H7 (cell line): ENCODE measurements at places on chromosomes 2 and 18. TPM values are rescaled to one million over a fixed set of nuclear protein-coding genes. Genes with fewer than 3 reads are reported as not detected.

The TNS1 gene
- total RNA-seq, result 3.1 and 3.8 TPM in 2 replicates

DNA sequence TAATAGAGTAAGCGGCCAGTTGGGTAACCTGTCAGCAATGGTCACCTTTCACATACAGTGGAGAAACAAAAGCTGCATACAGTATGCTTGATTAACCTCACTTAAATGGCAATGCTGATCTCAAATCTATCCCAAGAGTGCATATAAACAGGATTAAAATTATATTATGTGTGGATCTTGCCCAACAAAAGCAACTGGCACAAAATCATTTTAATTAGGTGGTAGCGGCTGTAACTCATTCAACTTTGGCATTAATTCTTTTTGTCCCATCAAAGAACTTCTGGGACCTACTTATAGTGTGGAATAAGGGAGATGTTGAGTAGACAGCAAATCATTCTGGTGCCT, 167.8 kb upstream of the VRK2 start:
- DNase-seq, result no peak

DNA sequence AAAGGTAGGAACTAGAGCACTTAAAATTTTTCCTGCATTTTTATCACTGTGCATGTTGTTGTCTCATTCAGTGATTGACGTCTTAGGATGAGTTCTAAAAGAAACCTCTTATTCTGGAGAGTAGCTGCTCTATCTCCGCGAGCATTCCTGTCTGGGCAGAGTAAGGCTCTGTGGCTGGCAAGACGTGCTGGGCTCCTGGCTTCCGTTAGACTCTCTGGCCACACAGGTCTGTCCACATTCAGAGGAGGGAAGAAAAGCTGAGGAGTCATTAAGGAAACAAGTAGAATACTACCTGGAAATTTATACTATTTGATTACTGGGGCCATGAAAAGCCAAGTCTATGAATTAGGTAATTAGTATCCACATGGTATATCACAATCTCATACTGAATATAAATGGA, 138.0 kb upstream of the DNMT3A start:
- DNase-seq, result no peak

GRCh38 chr2:228987441-228988155, 283.5 kb downstream of the PID1 start:
- no peak for DNase-seq

The SPP2 gene
- total RNA-seq, result not detected in 2 replicates

DNA sequence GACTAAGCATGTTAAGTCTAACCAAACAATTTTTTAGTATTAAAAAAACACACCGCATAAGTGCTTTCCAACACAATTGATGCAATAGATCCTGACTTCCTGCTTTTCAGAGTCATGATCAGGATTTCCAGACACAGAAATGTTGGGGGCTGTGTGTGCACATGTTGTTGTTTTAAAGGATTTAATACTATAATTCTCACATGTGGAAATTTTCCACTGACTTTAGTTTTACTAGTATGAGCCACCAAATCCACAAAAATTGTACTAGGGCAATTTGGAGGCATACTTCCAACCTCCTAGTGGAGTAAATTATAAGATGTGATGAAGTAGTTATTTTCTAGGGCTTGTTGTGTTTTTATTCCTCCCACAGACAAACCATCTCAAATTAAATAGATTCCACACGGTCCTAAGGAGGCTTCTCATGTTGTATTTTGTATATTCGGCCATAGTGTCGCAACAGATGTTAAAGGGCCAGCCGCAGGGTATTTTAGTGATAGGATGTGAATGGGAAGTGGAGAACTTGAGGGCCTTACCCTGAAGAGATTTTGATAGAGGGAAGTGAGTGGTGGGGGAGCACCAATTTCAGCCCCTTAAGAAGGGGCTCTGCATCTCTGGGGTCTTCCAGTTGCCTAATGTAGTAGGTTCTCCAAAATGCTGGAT, 108.9 kb upstream of the KLF7 start:
- DNase-seq, result no peak

GRCh38 chr18:37297106-37297505, 268.5 kb downstream of the CELF4 start:
- no peak for DNase-seq

The TMEM37 gene
- 4.2 and 5.0 TPM in 2 replicates for total RNA-seq

GRCh38 chr2:216286616-216287231, 85.6 kb downstream of the MARCHF4 start:
- DNase-seq, result no peak

GRCh38 chr2:81136296-81136695, 831.7 kb upstream of the LRRTM1 start:
- no peak for DNase-seq

DNA sequence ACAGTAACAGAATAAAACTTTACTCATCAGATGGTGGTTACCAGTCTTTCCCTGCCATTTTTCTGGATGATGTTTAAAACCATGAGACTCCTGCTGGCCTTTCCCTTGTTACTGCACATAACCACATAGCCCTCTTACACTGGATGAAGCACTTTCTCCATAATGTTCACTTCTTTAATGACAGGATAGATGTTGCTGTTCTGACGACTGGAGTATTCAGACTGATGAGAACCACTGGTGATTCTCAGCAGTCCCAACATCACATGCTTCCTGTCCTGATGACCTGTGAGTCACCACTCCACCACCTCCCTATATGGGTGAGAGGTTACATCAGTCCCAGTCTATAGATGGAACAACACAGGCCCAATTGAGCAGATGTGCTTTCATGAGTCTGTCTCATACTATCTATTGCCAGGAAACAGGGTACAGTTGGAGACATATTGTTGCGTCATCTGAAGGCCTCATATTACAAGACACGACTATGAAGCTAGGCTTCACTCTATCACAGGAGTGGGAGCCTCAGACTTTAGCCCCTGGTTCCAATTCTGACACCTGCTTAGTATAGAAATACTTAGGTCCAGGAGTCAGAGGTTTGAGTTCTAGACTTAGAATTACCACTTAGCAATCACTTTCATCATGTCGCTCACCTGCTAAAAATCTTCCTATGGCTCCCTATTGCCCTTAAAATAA, 145.7 kb upstream of the KLF7 start:
- no peak for DNase-seq

DNA sequence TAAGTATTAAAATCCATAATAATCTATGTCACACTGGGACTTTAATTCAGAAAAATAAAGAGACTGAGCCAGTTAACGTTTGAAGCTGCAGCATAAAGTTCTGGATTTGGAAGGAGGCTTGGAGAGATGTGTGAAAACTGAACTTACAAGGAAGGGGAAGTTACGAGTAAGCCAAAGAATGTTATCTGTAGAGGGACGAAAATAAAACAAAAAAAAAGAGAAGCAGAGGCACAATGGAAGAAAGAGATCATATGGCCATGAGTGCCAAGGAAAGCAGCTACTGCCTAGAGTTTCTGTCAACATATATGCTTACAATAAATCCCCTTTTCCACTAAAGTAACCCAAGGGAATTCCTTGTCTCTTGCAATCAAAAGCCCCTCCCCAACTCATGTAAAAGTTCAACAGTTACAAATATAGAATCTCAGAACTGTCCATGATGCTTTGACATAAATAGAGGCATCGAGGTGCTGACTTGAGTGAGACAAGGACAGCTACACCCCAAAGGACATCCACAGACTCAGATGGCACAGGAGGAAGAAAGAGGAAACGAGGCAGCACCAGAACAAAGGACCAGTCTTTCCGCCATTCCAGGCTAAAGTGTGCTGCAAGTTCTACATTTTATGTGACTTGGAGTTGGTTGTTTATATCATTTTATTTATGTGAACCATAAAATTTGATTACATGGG, 16.1 kb upstream of the ARL5A start:
- no peak for DNase-seq

DNA sequence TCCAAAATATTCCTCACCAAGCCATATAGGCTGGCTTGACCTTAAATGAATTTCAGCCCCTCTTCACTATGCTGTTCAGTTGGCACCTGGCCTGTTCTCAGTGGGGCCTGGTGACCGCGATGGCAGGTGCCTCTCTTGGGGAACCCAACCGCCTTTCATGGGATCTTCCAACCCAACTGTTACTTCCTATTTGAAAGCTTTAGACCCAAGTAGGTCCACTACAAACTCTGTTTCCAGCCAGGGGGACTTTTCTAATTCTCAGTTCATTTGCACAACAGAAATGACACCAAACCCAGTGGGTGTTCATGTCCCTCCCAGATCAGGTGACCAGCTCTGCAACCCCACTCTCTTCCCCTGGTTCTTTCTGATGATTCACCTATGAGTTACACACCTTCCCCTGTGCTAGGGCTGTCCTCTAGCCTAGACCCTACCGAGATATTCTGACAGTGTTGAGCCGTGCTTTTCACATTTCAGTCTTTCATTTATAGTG, 35.6 kb upstream of the NDUFV2 start:
- no peak for DNase-seq

DNA sequence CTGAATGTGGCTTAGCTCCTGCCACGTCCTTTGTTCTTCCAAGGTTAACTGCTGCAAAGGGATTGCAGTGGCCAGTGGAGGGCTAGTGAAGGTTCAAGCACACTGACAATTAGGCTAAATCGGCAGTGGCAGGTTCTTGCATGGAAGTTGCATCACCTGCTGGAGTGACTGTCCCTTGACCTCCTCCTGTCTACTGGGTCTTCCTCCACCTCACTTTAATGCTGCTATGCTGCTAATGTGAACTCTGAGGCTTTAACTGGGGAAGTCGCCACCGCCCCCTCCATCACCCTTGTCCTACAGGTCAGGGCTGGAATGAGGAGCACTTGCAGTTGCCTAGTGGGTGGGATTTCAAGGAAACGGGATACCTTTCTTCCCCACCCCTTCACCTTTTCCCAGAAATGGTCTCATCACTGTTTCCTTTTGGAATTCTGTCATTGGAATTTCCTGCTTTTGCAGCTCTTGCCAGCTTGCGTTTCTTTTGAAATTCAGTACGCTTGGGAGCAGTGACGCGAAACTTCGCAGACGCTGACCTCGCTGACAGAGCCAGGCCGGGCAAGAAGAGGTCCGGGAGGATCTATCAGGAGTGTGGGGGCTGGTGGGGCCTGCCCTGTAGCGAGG, 150.3 kb downstream of the SH3RF3 start:
- peak; percentile 60 for DNase-seq

GRCh38 chr2:68645523-68645922, 2.1 kb downstream of the PROKR1 start:
- DNase-seq, result no peak

GRCh38 chr2:45040786-45041185, 31.5 kb upstream of the SIX2 start:
- no peak for DNase-seq

The SAG gene
- total RNA-seq, result not detected in 2 replicates

DNA sequence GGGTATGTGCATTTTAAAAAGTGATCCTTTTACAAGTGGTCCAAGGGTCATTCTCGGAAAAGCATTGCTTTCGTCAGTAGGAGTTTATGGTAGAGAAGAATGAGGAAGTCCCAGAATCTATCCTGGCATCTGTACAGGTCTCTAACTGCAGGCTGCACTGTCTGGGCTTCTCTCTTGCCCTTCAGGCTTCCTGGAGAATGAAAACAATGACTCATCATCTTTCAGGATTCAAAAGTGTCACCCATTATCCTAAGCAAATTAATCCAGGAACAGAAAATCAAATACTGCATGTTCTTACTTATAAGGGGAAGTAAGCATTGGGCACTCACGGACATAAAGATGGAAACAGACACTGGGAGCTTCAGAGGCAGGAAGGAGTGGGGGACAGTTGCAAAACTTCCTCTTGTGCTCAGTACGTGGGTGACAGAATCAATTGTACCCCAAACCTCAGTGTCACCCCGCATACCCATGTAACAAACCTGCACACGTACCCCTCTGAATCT, 60.2 kb upstream of the TXNDC2 start:
- DNase-seq, result no peak

DNA sequence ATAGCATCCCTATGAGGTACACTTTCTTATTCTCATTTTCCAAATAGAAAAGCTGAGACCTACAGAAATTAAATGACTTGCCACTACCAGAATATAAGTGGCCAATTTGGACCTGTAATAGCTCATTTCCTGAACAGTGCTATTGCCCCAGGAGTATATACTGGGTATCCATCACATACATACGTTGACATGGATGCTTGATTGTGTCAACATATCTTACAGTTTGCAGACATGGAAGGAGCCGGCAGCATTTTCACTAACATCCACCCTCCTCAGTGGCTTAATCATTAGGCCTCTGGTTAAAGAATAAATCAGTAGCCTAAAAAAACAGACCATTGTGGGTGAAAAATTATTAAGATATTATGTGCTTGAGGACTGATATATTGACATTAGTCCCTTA, 829.3 kb downstream of the LRP1B start:
- no peak for DNase-seq

The HTR2B gene
- not detected in 2 replicates for total RNA-seq

The STARD6 gene
- total RNA-seq, result not detected in 2 replicates

DNA sequence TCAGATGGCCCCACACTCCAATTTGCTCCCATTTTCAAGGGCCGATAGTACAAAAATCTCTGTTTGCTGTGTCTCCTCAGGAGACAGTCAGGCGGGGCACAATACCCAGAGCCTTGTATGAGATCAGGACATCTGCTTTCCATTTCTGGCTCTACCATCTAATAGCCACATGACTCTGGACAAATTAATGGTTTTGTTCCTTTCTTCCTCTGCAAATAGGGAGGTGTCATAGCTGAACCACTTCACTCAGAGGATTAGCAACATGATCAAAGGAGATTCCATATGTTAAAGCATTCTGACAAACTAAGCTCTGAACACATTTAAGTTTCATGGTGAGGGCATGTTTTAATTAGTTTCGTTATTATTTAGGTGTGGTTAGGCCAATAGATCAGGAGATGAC, 602.1 kb upstream of the SYT4 start:
- no peak for DNase-seq

The POTEI gene
- total RNA-seq, result 0.07 TPM in 2 replicates

DNA sequence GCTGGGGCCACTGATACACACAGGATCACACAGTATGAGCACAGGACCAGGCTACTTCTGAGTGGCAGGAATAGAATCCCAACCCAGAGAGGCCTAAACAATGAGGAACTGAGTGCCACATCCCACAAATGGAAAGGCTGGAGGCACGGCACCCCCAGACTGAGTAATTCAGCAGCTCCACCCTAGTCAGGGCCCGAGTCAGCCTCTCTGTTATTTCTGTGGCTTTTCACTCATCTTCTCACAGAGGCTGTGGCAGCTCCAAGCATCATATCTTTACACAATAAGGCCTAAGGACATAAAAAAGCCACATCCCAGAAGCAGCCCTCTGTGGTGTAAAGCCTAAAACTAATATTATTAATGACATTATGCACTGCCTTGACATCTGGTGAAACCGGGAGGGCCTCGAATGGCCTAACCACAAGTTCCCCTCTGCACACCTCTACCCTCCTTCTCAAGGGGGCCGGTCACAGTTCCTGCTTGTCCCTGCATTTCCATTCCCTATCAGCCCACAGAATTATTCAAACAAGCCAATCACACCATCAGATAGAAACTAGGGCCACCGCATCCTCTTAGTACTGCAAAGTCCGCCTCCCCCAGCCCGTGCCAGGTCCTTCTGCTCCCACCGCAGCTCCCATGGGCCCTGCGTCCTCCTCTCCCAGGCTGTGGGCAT, 12.5 kb upstream of the MAL start:
- no peak for DNase-seq

DNA sequence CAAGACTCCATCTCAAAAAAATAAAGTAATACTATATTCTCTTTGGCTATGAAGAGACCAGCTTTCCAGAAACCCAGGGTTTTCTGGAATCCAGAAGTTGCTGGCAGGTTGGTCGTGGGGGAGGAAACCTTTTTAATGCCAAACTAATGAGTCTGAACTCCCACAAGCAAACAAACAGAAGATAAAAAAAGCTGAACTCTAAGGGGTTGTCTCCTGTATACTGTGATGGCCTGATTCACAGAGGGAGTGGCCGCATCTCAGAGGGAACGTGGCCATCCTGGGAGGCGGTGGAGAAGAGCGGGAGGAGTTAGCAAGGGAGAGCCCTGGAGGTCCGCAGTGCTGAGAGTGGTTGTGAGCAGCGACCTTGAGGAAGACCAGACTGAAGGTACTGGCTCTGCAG, 36.1 kb downstream of the LIMS1 start:
- DNase-seq, result no peak

- DNase-seq, result no peak
Observed at GRCh38 chr2:174493549-174494331, 6.9 kb upstream of the GPR155 start.
